ENCODE measurements at places on chromosomes 4 and X. TPM values are rescaled to one million over a fixed set of nuclear protein-coding genes. Genes with fewer than 3 reads are reported as not detected.

DNA sequence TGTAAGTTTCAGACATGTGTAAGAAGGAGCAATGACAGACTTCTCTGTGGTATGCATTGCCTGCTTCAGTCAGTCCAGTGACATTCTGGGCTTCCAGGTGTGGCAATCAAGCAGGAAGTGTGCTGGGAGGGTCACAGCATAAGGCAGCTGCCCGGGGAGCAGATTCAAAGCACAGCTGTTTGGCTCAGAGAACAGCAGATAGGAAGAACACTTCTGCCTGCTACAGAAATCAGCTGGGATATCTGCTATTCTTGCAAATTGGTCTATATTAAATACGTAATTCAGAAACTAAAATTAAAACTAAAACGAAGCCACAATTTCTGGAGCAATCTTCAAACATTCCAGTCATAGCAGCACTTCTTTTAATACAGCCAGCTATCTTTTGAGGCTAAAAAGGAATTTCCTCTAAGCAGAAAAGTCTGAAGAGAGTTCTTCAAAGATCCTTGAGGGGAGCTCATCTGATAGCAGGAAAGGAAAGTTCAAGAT is 47.5 kb upstream of the GALNT7 start:
- DNase-seq = peak; percentile 12

ARMCX2 gene
- total RNA-seq = 76.4 TPM

DNA sequence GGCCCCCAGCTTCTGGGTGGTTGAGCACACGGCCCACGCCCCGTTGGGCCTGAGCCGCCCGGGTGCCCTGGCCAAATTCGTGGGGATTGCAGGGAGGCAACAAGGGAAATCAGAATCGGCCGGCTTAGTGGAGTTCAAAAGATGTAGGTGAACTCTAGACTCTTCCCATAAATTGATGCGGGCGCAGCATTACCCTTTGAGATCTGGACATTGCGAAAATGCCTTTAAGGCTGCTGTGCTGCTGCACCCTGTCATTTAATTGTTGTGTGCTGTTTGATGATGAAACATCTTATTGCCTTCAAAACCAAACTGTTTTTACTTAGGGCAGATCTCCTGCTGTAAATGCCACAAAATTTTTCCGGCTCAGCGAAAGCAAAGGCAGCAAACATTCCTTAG is 409 bp upstream of the MPP1 start:
- DNase-seq = peak; percentile 68

DNA sequence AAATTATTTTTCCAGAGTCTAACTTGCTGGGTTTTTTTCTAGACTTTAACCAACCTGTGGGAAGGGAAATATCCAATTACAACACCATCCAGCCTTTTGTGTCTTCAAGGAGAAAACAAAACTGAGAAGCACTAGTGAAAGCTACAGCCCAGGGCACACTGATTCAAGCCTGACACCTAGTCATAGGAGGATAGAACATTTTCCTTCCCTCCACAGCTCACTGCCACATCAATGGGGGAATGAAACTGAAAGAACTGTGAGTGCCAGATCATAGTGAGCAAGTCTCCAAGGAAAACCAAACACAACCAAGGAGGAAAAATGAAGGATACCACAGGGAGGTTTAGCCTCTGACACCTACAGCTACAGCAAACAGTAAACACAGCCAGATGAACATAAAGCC is 43.3 kb upstream of the MAGEA8 start:
- DNase-seq = no peak

GRCh38 chr4:93710101-93710846 is 118.3 kb upstream of the ATOH1 start:
- no peak for DNase-seq

GRCh38 chr4:188439641-188440311 is 300.5 kb downstream of the TRIML1 start:
- DNase-seq = no peak

All from fibroblast of villous mesenchyme (primary cell).